NCI-H1417 (cell line): ENCODE measurements at places on chromosomes 16 and 17.

GRCh38 chr17:75428543-75429469 lies 23.3 kb upstream of the GRB2 start:
- no peak for DNase-seq

GRCh38 chr17:13698832-13699231 lies 97.1 kb upstream of the HS3ST3A1 start:
- no peak for DNase-seq

- no peak for DNase-seq
Observed at GRCh38 chr16:75024594-75024993, 25.8 kb downstream of the ZNRF1 start.

DNA sequence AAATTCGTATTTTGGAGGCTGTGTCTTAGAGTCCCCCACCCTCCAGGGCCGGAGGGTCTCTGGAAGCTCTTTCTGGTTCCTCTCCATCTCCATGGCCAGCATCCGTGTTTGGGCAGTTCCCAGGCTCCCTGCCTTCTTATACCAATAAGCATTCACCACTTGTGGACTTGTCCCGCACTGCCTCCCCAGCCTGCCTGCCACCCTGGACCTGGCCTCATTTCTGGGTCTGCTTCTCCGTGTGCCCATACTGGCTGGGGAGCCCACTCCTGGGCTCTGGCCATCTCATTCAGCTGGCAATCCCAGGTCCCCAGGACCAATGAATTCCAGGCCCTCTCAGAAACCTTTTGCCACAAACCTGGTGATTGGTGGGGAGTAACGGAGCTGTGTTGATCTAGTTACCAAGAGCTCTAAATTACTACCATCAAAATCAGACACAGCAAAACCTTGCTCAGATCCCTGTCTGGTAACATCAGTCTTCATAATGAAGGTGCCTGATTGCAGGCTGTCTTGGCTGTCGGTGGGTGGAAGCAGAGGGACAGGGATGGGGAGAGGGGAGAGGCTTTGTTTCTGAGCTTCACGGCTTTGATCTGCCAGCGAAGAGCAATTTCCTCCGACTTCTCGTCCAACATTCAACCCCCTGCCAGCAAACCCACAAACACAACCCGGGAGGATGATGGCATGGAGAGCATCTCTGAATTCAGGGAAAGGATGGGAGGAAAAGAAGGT lies 27.7 kb upstream of the CRHR1 start:
- DNase-seq = peak; percentile 26

DNA sequence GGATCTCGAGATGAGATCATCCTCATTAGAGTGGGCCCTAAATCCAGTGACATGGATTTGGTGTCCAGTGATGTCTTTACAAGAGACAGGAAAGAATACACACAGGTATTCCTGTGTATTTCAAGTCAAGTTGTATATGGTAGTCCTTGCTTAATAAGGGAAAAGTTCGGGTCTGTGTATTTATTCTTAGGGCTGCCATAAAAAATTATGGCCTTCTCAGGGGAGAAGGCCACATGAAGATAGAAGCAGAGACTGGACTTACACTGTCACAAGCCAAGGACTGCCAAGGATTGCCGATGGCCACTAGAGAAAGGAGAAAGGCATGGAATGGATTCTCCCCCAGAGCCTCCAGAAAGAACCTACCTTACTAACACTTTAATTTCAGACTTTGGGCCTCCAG lies 8.3 kb downstream of the KRABD2 start:
- no peak for DNase-seq

DNA sequence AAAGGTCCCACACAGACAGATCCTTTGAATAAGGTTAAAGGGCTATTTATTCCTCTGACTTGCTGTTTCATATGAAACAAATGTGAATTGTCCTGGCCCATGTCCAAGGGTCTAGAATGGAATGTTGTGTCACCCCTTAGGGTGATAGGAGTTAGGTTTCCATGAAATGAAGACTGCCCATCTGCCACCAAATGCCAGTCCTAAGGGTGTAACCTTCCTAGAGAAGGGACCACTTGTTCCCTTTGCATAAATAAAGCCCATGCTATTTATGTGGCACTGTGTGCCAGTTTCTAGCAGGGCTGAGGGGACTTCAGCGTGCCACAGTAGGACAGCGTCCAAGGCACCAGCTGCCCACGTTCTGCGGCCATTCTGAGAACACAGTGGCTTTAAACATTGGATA lies 171.3 kb downstream of the ABCA8 start:
- DNase-seq = no peak

DNA sequence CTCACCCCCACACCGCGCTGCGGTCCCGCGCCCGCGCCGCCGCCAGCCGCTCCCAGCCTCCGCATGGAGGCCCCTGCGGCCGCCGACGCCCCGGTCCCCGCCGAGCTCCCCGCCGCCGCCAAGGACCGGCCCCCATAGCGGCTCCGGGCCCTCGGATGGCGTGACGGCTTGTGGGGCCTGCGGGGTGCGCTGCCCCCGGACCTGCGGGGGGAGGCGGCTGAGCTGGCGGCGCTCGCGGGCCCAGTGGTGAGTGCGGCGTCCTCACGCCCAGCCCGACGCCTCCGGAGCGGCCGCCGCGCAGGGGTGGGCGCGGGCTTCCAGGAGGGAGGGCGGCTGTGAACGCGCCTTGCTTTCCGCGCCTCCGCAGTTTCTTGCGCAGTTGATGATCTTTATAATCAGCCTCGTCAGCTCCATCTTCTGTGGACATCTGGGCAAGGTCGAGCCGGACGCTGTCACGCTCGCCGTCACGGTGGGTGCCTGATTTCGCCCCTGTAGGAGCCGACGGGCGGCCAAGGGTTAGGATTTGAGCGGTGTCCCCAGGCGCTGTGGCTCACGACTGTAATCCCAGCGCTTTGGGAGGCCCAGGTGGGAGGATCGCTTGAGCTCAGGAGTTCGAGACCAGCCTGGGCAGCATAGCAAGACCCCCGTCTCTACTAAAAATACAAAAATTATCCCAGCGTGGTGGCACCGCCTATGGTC lies 46.4 kb downstream of the SLC47A1 start:
- DNase-seq = no peak

- DNase-seq = no peak
Observed at GRCh38 chr16:73093146-73094144, 45.5 kb upstream of the ZFHX3 start.

DNA sequence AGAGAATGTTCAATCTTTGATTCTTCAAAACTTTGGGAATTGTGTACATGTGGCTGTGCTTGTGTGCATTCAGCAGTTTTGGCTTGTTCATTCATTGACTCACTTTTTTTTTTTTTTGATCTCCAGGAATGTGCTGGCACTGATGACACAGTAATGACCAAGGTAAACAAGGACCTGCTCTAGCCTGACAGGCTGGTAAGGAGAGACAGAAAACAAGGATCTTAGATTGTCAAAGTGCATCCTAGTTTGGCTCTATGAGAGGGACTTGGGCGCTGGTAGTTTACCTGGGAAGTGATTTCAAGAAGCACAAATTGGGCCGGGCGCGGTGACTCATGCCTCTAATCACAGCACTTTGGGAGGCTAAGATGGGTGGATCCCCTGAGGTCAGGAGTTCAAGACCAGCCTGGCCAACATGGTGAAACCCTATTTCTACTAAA lies 233.1 kb upstream of the WSCD1 start:
- DNase-seq = no peak

DNA sequence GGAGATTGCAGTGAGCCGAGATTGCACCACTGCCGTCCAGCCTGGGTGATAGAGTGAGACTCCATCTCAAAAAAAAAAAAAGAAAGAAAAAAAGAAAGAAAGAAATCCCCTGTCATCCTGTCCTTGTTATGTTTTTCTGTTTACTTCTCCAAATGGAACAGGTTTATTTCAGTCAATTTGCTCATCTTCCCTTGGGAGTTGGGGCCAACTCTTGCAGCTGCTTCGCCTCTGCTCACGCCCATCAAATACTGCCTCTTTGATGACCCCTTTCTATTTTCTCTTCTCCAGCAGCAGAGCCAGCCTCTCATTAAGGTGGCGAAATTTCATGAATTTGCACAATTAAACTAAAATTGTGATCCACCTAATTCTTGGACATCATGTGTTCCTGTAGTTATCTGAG lies 173.4 kb downstream of the ZNF18 start:
- no peak for DNase-seq

DNA sequence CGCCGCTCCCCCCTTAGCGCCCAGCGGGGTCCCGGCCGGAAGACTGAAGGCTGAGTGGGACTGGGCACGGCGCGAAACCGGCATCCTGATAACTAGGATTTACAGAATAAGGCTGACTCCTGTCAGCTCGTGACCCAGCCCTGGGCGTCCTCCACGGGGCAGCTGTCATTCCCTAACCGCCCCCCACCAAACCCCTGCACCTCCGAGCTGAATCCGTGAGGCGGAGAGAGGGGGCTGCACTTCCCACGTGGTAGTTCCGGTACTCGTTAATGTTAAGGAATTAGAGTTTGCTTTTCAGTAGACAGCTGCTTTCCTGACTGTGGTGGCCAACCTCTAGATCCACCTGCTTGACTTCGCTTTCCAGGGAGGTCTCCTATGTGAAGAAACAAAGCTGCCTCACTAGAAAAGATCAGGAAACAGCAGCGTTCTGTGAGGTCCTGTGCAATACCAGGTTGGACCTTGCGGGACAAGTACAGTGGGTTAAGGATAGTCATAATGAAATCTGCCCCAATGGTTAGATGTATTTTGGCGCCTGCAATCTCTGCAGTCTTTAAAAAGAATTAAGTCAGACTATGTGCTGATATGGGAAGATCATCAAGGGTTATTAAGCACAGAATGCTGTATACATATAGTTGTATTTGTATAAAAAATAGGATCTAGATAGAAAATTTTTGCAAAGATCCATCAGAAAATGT lies 1.1 kb upstream of the WBP2 start:
- no peak for DNase-seq

GRCh38 chr16:8110572-8111514 lies 479.5 kb downstream of the TMEM114 start:
- DNase-seq = no peak

- DNase-seq = peak; percentile 28
Observed at GRCh38 chr17:74213861-74214391, 555 bp downstream of the TTYH2 start.

GRCh38 chr17:45580924-45581323 lies 90.4 kb upstream of the PLEKHM1 start:
- DNase-seq = no peak

- no peak for DNase-seq
Observed at GRCh38 chr16:67951485-67951884, 7.6 kb upstream of the LCAT start.

- no peak for DNase-seq
Observed at GRCh38 chr17:30717291-30718098, 107.0 kb downstream of the CRLF3 start.

DNA sequence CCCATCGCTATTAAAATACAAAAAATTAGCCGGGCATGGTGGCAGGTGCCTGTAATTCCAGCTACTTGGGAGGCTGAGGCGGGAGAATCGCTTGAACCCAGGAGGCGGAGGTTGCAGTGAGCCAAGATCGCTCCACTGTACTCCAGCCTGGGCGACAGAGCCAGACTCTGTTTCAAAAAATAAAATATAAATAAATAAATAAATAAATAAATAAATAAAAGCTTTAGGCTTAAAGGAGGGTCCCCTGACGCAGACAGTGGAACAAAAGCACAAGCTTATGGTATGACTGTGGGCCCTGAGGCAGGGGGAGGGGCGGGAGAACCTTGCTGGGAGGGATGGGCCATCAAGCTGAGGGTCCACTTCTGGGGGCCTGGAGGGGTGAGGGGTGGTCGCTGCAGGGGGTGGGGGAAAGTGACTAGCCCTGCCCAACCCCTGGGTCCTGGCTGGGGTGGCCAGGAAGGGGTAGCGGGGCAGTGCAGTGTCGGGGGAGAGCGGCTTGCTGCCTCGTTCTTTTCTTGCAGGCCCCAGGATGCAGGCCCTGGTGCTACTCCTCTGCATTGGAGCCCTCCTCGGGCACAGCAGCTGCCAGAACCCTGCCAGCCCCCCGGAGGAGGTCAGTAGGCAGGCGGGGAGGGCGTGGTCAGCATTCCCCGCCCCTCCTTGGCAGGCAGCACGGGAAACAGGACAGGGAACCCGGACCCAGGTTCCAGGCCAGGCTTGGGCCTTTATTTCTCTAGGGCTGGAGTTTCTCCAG lies 4.7 kb downstream of the SERPINF1 start:
- DNase-seq = no peak

DNA sequence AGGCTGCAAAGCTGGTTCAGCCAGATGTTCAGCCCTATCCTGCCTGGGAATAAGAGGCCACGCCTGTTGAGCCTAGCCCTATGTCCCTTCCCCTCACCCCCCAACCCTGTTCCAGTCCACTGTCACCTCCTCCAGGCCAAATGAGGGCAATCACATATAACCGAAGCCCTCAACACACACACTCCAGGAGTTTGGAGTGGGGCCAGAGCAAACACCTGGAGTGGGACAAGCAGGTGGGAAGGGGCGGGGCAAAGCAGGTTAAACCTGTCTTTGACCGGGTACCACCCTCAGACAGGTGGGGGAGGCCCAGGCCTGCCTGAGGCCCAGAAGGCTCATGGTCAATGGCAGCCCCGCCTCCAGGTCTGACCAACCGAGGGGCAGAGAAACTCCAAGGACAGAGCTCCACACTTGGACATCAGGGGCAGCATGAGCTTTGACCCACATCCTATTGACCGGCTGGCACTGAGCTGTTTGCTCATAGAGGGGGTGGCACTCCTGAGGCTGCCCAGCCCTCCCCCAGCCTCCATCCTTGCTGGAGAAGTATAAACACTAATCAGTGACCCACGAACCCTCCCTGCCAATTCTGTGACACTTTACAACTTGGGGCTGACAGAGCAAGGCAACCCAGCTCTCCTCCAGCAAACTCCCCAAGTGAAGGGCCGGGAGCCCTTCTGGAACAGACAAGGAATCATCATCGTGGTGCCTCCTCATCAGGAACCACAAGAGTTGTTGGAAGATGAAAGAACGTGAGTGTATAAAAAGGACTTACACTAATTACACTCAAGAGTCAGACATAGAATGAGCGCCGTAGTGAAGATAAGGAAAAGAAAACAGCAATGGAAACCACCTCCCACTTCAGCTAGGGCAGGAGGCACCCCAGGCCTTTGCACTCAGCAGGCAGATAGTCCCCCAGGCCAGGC lies 1.5 kb downstream of the ESRP2 start:
- DNase-seq = peak; percentile 76

DNA sequence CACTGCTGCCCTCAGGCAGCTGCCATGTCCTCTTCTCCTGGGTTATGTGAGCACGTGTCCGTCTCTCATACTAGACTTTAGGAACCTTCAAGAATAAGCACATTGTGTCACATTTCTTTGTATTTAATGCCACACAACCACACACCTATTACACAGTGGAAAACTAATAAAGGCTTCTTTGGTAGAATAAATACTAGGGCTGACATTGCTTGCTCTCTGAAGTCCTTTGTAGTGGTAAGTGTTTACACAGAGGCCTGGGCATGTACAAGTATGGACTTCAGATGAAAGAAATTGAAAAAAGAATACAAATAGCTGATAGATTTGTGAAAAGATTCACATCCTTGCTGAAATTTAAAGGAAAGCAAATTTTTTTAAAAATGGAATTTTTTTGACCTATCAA lies 188.1 kb upstream of the CCL2 start:
- no peak for DNase-seq

DNA sequence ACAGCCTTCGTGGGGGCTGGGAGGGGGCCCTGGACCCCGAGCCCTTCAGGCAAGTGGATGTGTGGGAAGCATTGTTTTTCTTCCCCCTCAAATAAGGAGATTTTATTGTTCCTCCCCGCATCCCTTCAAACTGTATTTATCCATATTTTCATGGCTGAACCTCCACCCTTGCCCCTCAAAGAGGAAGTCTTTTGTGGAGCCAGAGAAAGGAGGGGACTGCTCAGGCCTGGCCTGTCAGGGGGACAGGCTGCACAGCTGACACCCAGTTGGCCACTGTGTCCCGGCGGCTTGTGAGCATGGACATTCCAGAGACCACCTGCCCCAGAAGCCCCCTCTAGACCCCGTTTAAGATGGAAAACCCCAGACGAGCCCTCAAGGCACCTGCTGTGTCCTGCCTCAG lies 15.9 kb downstream of the HEXIM2 start:
- DNase-seq = no peak
